ENCODE measurements at places on chromosomes 2 and 18.

DNA sequence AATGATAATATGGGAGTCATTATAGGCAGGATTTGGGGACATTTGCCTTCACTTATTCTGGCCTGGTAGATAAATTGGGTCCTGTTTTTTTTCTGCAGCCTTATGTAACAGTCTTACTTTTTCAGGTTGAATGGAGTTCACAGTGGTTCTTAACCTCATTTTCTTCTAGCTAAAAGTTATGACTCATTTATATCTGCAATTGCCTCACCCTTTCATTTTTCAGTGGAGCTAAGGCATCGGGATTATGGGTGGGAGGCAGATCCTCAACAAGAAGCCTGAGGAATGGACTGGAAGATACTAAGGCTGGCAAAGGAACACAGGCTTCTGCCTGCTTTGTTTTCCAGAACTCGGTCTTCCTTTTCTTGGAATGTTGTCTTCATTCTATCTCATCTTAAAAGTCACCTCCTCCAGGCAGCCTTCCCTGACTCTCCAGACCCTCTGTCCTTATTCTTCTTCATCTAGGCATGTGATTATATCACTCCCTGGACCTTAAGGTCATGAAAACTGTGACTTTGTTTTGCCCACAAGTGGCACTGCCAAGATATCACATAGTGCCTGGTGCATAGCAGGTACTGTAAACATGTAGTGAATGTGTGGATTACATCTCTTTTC lies 41.0 kb upstream of the ACSL3 start:
- DNase-seq = no peak

- DNase-seq = no peak
Observed at GRCh38 chr18:58896734-58897508, 32.2 kb downstream of the ZNF532 start.

- no peak for DNase-seq
Observed at GRCh38 chr2:203949228-203949627, 12.7 kb downstream of the ICOS start.

DNA sequence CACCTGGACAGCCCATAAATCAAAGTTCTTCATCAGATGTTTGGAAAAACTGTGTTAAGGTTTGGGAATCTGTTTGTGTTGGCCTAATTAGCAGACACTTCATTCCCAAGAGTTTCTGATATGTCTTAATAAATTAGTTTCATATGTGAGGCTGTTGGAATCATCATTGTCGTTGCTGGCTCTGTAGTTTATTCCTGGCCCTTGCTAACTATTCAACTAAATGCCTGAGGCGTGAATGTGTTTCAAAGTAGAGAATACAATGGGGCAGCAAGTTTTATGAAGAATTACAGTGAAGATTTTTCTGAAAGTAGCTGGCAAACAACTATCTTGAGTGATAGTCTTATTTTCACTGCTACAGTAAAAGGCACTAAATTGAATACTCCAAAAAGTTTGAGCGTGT lies 141.1 kb downstream of the PARD3B start:
- no peak for DNase-seq

DNA sequence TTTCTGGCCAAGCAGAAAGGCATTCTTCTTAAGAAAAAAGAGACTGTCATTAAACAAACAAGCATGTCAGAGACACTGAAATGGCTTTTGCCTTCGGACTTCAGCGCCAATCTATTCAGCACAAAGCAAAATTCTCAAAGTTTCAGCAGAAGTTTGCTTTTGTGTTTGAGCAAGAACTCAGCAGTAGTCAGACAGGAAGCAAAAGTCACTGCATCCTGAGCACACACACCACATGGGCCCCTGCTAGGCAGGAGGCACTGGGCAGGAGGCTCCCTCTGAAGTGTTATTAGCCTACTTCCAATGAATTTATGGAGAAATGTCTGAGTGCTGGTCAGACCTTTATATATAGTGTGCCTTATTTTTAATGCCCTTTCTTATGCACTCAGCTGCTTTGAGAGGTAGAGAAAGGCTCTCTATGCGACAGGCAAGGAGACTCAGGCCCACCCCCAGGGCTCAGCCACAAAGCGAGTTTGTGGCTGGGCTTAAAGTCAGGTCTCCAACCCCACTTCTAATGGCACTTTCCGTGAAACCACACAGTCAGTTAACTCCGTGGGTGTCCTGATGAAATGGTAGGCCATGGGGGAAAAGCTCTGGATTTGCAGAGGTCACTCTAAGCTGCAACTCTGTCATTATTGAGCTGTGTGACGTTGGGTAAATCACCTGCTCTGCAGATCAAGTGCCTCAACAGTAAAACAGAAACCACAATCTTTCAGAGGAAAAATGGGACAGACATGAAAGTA lies 161.0 kb upstream of the TMEM200C start:
- no peak for DNase-seq

DNA sequence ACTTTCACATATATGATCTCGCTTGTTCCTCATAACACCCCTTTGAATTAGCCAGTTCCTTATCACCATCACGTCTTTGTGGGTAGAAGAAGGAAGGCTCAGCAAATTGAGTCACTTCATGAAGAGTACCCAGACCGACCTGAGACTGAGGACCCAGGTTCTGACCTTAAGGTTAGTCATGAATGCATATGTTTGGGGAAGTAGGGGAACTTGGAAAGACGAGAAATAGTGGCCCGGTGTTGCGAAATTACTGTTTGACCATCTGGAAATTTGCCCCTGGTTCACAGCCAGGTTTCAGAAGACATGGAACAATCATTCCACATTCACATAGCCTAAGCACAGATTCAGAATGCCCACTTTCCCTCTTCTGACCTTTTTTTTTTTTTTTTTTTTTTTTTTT lies 59.8 kb downstream of the MEIS1 start:
- no peak for DNase-seq

DNA sequence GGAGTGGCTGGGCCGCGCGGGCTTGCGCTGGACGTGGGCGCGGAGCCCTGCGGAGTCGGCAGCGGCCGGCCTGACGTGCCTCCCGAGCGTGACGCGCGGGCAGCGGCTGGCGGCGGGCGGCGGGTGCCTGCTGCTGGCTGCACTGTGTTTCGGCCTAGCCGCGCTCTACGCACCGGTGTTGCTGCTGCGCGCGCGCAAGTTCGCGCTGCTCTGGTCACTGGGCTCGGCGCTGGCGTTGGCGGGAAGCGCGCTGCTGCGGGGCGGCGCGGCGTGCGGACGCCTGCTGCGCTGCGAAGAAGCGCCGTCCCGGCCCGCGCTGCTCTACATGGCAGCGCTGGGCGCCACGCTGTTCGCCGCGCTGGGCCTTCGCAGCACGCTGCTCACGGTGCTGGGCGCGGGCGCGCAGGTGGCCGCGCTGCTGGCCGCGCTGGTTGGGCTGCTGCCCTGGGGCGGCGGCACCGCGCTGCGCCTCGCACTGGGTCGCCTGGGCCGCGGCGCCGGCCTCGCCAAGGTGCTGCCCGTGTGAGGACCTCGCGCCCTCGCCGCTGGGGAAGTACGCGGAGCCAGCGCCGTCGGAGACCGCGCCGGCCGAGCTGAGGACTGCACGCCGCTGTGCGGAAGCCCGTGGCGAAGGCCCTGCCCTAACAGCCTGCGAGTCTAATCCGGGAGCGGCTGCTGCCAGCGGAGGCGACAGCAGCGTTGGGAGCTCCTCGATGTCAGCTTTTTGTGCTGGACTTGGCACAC lies 526 bp downstream of the SFT2D3 start:
- peak; percentile 63 for DNase-seq

- no peak for DNase-seq
Observed at GRCh38 chr2:233469261-233470010, 97.1 kb downstream of the USP40 start.

DNA sequence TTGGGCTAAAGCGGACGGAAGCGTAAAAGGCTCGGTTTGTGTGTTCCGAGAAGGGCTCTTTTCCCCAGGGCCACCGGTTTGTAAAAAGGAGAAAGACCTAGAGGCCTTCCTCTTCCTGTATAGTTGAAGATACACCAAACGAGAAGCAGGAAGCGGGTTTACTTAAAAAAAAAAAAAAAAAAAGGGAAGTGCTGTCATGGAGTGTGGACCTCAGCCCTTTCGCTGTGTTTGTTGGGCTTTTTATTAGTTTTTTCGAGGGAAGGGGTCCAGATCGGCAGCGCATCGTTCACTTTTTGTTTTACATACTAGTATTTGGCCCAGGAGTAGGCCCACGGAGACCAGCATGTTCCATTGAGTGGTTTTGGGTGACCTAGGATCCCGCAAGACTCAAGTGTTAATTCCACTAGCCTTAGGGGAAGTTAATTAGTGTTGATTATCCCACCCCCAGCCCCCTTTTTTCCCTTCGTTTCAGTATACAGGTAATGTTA lies 676 bp downstream of the ACTR2 start:
- DNase-seq = no peak

DNA sequence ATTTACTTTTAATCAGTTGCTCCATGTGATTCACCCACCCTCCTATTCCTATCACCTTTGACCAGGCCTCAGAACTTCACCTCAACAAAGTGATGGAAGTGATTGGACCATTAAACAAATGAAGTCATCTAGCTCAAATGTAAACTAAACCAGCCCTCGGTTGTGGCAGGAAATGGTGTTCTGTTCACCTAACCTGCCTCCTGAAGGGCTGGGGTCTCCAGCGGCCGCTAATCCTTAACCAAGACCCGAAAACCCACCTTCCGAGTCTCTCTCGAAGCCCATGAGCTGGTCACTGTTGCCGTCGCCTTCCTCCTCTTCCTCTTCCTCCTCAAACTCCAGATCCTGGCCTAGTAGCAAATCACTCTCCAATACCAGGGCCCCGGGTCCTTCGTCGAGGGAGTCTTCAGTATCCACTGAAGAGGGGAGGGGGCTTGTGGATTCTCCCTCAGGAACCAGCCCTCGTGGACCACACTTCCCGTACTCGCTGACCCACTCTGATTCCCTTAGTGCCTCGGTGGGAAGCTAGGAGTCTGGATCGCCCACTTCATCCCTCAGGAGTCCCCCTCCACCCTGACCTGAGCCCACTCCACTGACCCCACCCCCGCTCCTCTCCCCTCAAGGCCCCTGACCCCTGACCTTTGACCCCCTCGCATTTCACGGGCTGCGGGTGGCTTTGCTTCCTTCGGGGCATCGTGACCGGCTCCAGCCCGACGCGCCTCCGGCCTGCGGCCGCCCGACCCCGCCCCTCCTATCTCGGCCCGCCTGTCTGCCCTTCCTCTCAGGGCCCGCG lies 503 bp downstream of the ZNF513 start:
- no peak for DNase-seq

- DNase-seq = no peak
Observed at GRCh38 chr2:173716458-173717052, 248.6 kb downstream of the SP3 start.

DNA sequence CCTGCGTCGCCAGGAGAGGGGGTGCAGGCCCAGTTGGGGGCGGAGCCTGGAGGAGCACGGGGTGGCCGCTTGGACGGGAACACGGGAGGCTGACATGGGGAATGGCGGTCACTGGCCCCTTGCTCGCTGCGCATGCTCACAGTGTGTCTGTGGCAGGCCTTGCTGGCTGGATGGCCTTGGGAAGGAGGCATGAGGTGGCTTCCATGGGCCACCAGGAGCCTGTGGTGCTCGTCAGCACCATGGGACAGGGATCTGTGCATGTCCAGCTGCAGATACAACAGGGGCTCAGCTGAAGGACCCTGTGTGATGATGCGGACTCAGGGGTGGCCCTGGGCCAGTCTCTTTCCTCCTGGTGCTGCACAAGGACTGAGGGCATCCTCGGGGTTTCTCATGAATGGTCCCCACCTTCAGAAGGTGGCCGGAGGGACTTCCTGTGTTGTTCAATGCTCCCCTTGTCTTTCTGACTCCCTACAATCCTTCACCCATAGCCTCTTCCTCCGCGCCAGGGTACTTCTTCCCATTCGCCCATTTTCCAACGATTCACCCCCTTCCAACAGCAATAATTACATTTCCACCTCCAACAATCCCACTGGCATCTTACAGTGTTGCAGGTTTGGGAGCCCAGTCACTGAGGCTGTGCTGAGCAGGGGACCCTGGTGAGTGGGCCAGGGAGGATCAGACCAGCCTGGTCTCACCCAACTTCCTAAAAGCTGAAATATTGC lies 3.4 kb upstream of the SP140L start:
- no peak for DNase-seq

- no peak for DNase-seq
Observed at GRCh38 chr2:99644419-99644787, 154.6 kb upstream of the REV1 start.

DNA sequence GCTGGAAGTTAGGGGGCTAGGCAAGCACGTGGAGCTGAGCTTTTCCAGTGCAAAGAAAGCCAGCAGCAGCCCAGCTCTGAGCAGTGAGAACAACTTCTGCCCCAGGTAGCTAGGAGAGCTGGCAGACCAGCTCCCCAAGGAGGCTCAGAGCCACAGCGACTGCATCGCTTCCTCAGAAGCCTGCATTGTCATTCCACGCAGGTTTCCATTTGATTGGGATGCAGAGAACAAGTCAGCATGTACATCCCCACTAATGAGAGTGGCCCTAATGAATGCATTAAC lies 45.1 kb downstream of the C1QL2 start:
- DNase-seq = no peak

GRCh38 chr2:62631160-62632085 lies 74.1 kb upstream of the EHBP1 start:
- no peak for DNase-seq

- DNase-seq = no peak
Observed at GRCh38 chr2:187369471-187369870, 78.6 kb downstream of the CALCRL start.

DNA sequence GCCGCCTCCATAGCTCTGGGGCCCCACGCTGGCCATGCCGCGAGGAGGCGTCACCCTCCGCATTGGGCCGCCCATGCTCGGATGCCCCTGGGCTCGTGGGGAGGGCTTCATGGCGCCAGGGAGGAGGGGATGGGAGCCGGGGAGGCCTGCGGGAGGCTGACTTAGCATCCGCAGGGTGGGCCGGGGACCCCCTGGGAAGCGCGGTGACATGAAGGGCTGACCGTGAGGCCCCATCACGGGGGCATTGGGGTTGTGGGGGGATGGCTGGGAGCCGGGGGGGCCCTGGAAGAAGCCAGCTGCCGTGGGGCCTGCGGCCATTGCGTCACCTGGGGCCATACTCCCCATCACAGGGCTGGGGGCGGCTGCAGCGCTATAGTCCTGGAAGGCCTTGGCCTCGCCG lies 26.0 kb upstream of the ANKRD62 start:
- DNase-seq = no peak

DNA sequence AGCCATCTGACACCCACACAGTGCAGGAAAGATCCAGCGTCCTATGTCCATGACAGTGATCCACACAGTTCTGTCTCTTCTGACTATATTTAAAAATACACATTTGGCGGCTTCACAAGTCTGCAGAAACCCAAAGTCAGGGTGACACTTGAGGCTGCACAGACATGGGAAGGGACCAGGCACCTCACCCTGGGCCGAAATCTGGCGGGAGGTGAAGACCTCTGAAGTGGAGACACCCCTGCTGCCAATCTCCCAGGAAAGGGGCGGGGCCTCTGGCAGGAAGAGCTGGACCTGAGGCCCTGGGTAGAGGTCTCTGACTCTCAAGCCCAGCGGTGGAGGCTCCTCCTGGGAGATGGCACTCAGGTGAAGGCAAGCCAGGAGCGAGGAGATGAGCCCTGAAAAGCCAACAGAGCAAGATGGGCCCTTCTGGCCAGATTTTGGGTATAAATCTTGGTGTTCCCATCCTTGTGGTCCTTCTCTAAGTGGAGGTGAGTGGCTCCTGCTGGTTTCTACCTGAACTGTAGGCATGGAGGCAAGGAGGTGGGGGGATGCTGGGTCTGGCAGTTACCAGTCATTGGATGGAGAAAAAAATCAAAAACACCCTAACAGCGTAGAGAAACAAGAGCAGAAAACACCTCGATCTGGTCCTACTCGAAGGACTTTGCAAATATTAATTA lies 248.4 kb downstream of the HDAC4 start:
- no peak for DNase-seq
